ENCODE measurements at places on chromosomes 2 and 18. TPM values are rescaled to one million over a fixed set of nuclear protein-coding genes. Genes with fewer than 3 reads are reported as not detected.

The C2orf49 gene
- polyA plus RNA-seq = 28.6 TPM

The DGUOK gene
- polyA plus RNA-seq = 66.3 TPM

The ATP9B gene
- polyA plus RNA-seq = 43.3 TPM

The PNO1 gene
- polyA plus RNA-seq = 17.0 TPM

The PRKD3 gene
- polyA plus RNA-seq = 67.2 TPM

The CXCR2 gene
- polyA plus RNA-seq = 0.13 TPM

The DSG4 gene
- polyA plus RNA-seq = not detected

The DNAH7 gene
- polyA plus RNA-seq = 8.8 TPM

DNA sequence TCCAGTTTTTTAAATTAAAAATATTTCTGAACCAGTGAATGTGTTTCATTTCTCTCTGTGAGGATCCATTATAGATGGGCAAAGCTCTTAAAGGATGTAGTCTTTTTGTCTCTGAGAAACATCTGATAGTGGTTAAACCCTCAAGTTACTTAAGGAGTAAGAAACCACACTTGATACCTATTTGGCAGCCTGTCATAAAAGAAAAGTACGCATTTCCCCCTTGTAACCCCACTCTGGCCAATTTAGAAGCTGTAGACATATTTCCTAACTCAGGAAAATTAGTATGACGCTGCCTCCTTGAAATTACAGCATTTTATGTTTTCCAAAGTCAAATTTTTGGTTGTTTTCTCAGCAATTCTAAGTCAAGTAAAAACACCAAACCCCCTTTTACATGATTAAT, 2.0 kb downstream of the STAT4 start:
- DNase-seq = no peak

GRCh38 chr2:12262681-12263436, 453.9 kb upstream of the TRIB2 start:
- DNase-seq = peak; percentile 41

- no peak for DNase-seq
Measured at GRCh38 chr2:148640767-148641166, 3.8 kb upstream of the EPC2 start.

GRCh38 chr2:161369311-161369710, 46.8 kb upstream of the TBR1 start:
- no peak for DNase-seq

DNA sequence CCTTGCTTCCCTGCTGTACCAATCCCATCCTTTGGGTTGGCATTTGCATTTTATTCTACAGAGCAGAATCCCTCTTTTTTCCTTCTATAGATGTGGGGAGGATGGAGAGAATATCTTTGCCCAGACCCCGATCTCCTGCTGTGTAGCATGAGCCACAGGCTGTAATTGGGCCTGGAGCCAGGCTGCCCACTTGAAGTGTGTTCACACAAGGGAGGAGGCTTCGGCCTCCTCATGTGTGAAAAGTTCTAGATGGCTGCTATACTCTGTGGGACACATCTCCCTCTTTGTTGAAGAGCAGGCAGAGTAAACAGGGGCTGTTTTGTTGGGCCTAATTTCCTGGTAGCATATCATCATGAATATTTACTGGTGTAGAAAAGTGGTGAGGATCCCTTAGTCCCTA, 126.3 kb downstream of the XRCC5 start:
- DNase-seq = no peak

- DNase-seq = no peak
Measured at GRCh38 chr2:13050764-13051163, 334.0 kb downstream of the TRIB2 start.

DNA sequence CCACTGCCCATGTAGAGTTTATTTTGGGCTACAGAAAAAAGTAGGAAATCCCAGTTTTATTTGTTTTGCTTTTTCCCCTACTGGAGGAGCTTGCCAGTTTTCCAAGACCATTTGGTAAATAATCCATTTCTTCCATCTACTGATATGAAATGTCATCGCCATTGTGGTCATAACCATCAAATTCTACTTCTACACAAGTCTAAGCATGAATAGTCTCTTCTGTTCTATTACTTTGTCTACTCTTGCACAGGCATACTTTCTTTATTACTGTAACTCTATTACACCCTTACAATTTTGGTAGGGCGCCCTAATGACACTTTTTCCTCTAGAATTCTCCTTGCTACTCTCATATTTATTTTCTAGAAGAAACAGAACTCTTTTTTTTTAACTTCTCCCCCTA, 120.7 kb downstream of the ATAD2B start:
- DNase-seq = no peak

DNA sequence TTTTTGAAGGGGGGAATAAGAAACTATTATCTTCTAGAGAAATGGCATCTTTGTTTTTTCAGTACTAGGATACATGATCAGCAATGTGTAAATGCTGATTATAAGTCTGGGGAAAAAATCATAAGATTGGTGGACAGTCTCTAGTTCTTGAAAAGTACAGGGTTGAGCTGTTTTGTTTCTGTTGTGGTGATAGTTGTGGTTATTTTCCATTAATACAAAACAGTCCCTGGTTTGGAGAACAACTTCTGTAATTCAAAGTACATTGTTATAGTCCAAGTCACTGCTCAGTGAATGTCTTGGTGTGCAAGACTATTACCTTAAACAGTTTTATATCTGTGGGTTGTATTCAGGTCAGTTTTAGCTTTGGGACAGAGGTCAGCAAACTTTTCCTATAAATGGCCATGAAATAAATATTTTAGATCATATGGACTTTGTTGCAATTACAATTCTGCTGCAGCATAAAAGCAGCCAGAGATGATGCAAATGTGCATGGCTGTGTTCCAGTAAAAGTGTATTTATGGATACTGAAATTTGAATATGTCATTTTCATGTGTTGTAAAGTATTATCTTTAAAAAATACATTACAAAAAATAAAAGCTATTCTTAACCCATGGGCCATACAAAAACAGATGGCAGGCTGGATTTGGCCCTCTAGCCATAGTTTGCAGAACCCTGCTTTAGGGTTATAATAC, 111.0 kb downstream of the CERS6 start:
- DNase-seq = no peak

DNA sequence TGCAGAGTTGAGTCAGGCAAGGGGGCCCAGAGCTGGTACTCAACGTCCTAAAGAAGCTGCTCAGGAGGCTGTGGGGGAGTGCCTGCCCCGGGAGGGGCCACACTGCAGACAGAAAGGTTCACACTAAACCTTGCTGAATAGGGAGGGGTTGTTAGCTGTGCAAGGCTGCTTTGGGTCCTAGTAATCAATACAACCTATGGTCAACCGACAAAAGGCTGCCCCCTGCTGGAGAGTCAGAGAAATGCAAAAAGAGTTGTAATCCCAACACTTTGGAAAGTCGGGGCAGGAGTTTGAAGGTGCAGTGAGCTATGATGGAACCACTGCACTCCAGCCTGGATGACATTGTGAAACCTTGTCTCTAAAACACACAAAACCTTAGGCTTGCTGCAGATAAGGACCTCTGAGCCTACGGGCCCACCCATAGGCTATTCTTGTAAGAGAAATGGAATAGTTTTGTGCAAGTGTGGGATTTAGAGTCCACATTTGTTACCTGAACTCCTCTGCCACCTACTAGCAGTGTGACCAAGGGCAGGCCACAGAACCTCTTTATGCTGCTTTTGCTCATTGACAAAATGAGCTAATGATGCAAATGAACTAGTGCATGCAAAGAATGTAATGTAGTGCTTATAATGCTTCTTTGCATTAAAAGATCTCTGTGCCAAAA, 81.5 kb downstream of the PRPF40A start:
- peak; percentile 40 for DNase-seq

DNA sequence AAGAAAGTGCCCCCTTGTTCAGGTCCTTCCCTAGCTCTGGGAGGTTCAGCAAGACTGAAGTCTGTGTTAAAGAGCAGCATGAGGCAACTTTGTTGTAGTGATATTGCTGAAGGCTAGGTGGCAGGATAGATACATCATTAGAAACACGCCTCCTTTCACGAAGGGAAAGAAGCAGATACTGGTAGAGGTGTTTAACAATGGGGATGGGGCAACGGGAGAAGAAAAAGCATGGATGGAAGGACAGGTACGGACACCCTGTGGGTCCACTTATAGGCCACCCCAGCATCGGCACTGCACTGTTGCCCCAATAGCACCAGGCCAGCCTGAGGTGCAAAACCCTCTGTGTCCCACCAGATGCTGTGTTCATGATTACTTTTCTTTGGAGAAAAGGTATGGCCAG, 3.5 kb upstream of the IGFBP5 start:
- no peak for DNase-seq

- DNase-seq = no peak
Measured at GRCh38 chr18:57791911-57792310, 11.2 kb downstream of the ATP8B1 start.

DNA sequence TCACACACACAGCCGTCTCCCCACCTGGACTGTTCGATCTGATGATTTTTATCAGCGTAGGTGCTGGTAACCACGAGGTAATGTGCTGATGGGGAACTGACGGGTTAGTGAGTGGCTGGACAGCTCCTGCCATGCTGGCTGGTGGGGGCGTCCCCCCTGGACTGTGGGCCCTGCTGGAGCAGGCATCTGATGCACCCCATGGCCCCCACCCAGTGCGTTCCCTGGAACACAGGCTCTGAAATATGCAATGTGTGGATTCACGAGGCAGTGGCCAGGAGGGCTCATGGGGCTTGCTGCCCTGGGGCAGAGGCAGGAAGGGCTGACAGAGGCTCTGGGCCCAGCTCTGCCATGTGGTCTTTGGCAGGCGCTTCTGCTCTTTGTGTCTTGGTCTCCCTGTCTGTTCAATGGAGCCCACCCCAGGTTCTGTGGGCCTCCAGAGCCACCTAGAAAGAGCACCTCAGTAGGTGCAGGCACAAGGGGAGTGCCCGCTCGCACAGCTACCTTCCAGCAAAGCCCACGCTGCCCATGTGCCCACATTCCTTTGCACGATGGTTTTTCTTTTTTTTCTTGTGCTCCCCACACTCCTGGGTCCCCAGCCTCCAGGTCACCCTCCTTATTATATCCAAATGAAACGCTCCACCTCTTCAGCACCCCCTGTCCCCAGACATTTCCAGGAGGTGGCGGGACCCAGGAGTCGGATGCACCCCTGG, 10.3 kb upstream of the PXDN start:
- DNase-seq = no peak

DNA sequence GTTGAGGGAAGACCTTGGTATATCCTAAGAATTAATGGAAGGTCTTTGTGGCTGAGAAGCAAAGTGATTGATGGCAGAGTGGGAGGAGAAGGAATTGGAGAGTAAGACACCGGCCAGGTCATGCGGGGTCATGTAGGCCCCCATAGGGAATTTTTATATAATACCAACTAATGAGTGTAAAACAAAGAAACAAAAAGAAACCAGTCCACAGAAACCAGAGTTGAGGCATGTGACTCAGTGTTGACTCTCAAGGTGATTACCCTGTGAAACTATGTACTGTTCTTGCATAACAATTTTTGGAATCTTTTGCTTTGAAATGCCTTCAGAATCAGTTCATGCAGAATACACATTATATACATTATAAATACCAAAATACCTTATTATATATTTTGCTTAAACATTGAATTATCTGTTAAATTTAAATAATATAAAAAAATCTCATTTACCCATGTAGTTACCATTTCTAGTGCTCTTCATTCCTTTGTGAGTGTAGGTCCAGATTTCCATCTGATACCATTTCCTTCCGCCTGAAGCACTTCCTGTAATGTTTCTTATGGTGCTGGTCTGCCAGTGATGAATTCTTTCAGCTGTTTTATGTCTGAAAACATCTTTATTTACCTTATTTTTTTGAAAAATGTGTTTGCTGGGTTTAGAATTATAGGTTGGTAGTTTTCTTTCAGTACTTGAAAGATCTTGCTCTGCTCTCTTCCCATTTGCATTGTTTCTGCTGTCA, 8.6 kb downstream of the CLIP4 start:
- no peak for DNase-seq

- peak; percentile 74 for DNase-seq
Measured at GRCh38 chr2:160493227-160494028, at the start of gene RBMS1. RBMS1 (minus strand) TSS chr2:160493807; CDS start chr2:160493363, 444 bp downstream.

GRCh38 chr18:77023102-77023782, 109.3 kb downstream of the MBP start:
- peak; percentile 51 for DNase-seq

DNA sequence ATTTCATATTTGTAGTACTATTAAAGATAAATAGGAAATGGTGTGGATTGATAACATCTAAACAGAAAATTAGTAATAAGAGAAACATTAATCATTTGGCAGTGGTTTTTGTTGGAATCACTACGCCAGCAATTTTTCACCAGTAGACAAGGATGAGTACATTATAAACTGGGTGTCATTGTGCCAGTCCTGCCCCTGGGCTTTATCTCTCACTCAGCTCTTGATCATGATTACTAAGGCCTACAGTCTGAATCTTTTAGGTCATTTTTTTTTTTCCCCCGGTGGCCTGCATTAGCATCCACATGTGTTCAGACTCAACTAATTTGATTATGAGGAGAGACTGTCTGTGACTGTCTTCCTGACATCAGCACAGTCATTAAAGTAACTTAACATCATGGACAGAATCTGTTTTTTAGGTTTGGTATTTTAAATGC, 16.2 kb downstream of the GULP1 start:
- DNase-seq = no peak

DNA sequence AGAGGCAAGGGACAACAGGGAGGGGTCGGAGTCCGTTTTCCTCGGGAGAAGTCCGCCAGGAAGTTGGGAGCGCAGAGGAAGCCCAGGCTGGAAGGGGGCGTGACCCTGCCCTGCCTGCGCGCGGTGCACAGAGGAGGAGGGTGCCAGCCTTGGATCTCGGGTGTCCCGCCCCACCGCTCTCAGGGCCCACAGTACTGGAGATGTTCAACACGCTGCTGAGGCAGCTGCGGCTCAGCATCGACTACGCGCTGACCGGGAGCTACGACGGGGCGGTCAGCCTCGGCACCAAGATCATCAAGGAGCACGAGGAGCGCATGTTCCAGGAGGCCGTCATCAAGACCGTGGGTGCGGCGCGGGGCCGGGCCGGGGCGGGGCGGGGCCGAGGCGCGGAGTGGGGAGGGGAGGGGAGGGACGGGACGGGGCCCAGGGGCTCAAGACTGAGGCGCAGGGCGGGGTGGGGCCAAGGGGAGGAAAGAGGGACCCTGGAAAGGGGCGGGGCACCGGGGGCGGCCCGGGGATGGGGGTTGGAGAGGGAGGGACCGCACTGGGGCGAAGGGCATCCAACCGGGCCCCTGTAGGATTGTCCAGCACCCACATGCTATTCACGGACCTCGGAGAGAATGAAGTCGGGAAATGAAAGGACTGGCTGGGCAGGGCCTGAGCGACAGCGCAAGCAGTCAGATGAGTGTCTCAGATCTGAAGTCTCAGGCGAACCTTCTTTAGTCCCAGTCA, 36.6 kb downstream of the POMC start:
- DNase-seq = no peak

- DNase-seq = no peak
Measured at GRCh38 chr18:3397786-3398185, 52.2 kb upstream of the TGIF1 start.
